NCI-H526 treated with DMSO at 0.1 percent for 48 hours (cell line): ENCODE measurements at places on chromosomes 4 and X.

- no peak for DNase-seq
Measured at GRCh38 chr4:168498251-168498650, 1.4 kb downstream of the PALLD start.

- DNase-seq: no peak
Measured at GRCh38 chr4:38400946-38401345, 263.1 kb upstream of the KLF3 start.

DNA sequence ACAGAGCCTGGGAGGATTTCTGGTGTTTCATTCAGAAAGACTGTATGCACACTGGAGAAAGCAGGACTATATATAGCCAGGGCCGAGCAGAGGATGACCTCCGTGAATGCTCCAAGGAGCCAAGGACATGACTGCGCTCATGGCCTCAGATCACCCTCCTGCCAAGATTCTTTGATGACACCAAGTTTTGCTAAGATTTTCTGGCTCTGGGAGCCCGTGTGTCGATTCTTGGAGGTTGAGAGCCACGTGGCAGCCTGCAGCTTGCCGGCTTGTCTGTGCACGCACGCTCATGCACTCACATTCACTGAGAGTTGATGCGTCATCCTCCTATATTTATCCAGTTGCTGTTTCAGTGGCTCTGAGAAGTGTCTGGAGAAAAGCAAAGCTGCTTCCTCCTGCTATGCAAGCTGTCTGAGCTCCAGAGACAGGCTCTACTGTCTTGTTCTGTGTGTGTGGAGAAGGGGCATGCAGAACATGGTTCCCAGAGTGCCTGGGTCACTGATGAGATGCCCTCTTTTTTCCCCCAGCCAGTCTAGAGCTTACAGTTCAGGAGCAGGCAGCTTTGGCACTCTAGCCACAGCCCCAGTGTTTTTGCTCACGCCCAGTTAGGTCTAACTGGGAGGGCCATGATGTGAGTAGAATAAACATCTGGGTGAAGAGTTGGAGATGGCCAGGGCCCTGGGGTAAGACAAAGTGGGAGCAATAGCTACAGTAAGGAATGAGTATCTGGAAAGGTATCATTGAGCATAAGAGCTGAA, 64.9 kb upstream of the SCOC start:
- no peak for DNase-seq

DNA sequence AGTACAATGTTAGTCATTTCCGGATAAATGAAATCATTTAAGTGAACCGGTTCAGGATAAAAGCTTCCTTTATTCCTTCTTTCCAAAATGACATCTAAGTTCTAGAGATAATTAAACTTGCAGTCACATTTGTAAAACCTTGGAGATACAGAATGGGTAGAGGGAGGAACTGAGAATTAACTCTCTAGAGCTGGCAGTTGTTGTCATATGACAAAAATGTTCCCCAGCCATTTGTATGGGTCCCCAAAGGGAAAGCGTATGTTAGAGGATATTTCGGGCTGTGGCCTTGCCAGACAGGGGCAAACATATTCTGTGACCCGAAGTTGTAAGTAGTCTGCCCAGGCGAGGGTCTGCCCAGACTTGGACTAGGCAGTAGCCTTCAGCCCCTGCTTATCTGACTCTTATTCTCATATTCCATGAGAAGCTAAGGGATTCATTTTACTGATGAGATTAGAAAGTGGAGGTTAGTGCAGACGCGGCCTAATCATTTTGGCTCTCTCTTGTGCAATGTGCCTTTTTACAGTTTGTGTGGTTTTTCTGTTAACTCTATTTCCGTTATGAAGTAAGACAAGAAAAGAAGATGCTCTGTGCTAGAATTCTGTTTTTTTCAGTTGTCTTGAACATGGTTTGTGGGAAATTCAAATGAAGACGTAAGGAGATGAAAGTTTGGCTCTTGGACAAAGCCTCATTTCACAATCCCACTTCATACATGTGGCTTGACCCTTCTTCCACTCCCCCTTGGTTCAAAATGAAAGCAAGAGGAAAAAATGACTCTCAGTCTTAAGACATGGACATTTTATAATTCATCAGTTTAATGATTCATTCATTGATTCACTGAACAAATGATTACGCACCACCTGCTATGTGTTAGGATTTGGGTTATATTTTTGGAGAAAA, 2394.2 kb upstream of the AGA start:
- DNase-seq: no peak

- DNase-seq: no peak
Measured at GRCh38 chr4:86831262-86832130, 17.7 kb downstream of the SLC10A6 start.

DNA sequence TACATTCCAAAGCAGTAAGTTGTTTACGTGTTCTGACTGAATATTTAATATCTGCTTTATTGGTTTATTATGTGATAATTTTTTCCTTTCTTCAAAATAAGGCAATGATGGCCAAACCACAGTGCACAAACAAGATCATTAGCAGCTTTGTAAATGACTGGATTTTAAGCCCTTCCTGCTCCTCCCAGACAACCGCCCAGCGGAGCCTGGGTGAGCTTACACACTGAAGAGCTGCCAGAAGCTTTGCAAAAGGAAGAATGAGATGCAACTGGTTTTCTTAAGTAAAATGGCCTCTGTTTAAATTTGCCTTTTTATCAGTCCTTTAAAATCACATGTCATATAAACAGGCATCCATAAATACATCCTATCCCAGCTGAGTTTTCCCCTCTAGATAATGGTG, 52.2 kb downstream of the SPARCL1 start:
- DNase-seq: no peak

DNA sequence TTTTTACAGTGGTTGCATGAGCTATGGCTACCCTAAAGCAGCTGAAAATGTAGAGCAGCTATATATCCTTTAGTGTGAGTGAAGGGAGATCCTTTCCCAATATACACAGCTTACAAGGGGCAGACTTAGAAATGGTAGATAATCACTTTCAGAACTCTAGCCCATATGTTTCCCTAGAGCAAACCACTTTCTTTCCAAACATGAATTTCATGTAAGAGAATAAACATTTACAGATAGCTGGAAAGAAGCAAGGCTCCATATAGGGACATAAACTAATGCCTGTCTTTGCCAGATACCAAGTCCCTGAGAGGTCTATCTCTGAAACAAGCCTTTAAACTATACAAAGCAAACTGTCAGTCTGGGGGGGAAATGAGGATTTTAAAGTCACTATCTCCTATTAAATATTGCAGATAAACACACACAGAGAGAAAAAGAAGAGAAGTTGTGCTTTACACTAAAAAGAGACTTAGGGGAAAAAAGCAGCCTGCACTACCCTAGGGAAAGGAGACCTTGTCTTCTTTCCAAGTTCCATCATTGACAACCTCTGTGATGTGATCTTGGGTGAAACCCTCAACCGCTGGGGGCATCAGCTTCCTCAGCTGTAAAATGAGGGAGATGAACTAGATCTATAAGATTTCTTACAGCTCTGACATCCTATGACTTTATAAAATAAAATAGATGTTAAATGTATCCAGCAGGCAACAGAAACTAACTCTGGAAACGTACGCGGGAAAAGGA, 73.6 kb downstream of the TMEM156 start:
- no peak for DNase-seq

GRCh38 chr4:89434364-89434988, 126.9 kb upstream of the GPRIN3 start:
- DNase-seq: peak; percentile 38

GRCh38 chr4:1991087-1991486, 17.7 kb downstream of the NELFA start:
- no peak for DNase-seq

DNA sequence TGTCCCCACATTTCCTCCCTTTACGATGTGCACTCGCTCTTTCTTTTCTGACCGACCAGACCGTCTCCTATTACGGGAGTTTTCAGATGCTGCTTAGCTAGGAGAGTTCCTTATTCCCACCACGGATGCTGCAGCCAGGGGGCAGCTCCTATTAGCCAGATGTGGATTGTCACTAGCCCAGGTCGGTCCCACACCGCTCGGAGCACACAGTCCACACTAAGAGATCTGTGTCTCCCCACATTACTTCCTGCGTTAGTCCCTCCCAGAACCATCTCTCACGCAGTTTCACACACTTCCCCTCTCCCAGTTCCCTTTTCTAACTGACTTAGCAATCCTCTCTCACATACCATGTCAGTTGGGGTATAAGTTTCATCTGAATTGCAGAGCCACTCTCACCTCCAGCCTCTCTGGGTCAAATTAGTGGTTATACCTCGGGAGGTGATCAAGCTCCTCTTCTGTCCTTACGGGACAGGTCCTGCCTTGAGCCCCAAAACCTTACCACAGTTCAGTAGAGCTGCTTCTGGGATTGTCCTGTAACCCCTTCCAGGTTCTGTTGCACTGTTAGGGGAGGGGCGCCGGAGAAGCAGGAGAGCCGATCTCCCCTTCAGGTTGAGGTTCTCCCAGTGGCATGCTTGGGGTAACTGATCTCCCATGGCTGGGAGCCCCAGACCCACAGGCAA, 28.2 kb downstream of the SULT1E1 start:
- no peak for DNase-seq

DNA sequence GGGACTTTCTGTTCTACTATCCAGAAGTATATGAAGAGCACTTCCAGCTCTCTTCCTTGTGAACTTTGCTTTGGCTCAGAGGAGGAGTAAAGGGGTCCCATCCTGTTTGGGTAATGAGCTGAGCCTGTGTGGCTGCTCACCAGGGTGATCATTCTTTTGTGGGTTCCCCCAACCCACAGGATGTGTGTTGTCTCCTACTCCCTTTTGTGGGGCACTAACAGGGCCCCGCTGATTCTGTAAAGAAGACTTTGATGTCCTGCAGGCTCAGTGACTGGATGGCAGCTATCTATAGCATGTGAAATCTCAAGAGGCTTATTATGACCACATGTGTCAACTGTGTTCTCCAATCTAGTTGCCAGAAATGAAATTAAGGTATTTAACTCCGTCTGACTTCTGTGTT, 40.8 kb downstream of the ZNF518B start:
- no peak for DNase-seq

DNA sequence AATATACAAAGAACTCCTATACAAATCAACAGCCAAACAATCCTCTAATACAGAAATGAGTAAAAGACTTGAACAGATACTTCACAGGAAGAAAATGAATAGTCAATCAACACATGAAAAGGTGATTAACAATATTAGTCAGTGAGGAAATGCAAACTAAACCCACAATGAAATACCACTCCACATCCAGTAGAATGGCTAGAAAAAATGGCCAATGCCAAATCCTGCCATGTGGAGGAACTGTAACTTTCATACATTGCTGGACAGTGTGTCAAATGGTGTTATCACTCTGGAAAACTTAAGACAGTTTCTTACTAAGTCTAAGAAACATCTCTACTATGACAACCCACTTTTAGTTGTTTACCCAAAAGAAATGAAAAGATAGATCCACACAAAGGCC, 59.5 kb downstream of the NSG1 start:
- no peak for DNase-seq

- DNase-seq: no peak
Measured at GRCh38 chr4:151403656-151404055, 5.3 kb upstream of the FHIP1A start.

GRCh38 chr4:146795711-146796110, 150.0 kb downstream of the TTC29 start:
- DNase-seq: no peak

GRCh38 chrX:148588649-148589310, 88.4 kb downstream of the AFF2 start:
- DNase-seq: no peak

DNA sequence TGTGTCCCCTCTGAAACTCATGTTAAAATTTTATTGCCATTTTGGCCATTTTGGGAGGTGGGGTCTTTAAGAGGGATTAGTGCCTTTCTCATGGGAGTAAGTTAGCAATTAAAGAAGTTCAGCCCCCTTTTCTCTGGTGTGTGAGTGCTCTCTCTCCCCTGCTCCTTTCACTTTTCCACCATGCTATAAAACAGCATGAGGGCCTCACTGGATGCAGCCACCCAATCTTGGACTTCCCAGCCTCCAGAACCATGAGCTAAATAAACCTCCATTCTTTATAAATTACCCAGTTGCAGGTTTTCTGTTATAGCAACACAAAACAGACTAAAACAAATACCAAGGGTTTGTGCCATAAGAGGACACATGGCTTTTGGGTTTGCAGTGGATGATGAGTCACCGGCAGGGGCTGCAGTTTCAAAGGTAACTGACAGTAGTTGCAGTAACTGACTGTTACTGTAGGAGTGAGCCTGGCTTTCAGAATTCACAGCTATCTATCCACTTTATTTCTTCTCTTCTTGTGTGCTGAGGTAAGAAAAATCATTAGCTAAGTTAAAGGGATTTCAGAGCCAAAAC, 121.5 kb downstream of the PPEF1 start:
- DNase-seq: no peak

GRCh38 chr4:36241771-36242170, 2.5 kb downstream of the ARAP2 start:
- DNase-seq: no peak

- DNase-seq: no peak
Measured at GRCh38 chr4:16827045-16827444, 71.4 kb downstream of the LDB2 start.

DNA sequence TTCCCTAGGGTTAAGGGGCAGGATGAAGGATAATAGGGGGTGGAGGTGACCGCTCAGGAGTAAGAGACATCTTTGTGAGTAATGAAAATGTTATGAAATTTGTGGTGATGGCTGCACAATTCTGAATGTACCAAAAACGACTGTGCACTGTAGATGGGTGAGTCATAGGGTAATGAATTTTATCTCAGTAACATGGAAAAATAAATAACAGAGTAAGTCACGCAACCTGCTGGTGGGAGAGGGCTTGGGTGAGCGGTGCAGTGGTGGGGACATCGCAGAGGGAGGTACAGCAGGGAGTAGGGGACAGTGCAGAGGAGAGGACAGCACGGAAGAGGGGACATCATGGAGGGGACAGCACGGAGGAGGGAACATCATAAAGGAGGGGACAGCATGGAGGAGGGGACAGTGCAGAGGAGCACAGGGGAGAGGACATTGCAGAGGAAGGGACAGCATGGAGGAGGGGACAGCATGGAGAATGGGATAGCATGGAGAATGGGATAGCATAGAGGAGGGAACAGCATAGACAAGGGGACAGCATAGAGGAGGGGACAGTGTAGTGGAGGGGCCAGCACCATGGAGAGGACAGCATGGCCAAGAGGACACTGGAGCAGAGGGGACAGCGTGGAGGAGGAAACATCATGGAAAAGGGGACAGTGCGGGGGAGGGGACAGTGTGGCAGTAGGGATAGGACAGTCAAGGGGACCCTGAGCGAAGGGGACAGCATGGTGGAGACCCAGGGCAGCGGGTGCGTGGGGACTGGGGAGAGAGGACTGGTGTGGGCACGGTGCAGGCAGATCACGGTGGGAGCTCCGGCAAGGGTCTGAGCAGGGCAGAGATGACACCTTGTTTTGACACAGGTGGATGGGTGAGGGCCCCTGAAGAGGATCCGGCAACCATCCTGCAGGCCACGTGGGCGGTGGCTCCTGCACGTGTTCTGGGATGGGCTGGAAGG, 68.5 kb upstream of the MXD4 start:
- DNase-seq: no peak

GRCh38 chr4:7052923-7053715, 9.9 kb downstream of the TADA2B start:
- DNase-seq: no peak

DNA sequence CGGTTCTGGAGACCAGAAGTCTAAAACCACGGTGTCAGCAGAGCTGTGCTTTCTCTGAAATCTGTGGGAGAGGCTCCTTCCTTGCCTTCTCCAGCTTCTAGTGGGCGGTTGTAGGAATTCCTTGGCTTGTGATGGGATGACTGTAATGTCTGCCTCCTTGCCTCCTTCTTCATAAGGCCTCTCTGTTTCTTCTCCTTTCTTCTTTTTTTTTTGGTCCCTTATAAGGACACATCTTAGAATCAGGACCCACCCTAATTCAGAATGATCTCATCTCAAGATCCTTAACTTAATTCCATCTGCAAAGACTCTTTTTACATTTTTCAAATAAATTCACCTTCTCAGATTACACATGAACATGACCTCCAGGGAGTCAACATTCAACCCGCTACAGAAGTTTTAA, 186.9 kb downstream of the STK32B start:
- DNase-seq: no peak
